ENCODE measurements at places on chromosomes 1 and 21. TPM values are rescaled to one million over a fixed set of nuclear protein-coding genes. Genes with fewer than 3 reads are reported as not detected.

DNA sequence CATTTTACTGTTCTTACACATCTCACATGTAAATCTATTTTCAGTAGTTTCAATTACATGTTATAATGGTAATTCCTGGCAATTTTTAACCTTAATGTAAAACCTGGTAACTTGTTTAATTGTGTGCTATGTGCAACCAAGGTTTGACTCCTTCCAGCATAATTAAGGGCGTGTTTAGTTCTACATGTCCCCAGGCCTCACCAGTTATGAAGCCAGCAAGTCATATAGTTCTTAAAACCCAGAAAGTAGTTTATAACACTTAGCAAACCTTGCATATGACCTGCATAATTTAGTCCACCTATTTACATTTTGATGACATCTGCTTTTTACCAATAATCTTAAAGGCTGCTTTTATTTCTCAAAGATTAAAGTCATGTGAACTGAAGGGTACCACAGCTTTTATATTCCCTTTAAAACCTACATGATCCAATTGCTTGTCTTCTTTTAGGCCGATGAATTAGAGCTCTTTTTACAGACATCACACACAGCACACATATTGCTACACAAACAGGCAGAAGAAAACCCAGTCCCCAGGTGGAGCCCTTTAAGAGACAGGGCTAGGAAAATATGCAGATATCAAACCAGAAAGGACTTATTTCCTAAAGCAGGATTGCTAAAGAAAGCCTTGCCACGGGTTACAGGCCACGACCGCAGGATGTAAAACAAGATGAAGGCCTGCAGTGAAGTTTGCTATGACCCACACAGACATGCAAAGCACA is 23.2 kb upstream of the SYCP1 start:
- H3K4me3 ChIP-seq = no peak overlapping the region
- no peaks in the 10 kb centered on the region for H3K36me3 ChIP-seq
- H3K4me1 ChIP-seq = no peaks in the 10 kb centered on the region

DNA sequence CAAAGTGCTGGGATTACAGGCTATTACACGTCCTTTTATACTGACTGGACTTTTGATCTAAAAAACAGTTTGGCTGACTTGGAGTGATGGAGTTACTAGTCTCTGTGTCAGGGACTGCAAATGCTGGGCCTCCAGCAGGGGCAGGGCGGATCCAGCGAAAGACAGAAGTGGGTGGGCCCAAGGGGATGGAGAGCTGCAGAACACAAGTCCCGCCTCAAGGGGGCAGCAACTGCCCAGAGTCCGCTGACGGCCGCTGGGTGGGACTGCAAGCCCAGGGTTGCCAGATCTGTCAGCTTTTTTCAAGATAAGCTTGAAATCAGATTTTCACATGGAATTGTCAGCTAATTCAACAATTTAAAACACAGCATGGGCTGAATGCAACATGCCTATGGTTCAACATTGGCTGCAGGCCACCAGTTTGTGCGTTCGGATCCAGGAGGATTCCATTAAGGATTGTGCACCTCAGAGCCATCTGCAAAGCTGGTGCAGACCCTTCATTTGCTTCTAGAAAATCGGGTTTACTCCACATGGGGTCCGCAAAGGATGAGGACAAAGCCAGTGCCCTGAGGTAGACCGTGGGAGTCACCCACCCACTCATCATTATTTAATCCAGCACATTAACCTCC is 10.7 kb downstream of the STMN1 start:
- H3K27ac ChIP-seq = no peak overlapping the region
- H3K36me3 ChIP-seq = no peaks in the 10 kb centered on the region
- DNase-seq = peak; percentile 90

DNA sequence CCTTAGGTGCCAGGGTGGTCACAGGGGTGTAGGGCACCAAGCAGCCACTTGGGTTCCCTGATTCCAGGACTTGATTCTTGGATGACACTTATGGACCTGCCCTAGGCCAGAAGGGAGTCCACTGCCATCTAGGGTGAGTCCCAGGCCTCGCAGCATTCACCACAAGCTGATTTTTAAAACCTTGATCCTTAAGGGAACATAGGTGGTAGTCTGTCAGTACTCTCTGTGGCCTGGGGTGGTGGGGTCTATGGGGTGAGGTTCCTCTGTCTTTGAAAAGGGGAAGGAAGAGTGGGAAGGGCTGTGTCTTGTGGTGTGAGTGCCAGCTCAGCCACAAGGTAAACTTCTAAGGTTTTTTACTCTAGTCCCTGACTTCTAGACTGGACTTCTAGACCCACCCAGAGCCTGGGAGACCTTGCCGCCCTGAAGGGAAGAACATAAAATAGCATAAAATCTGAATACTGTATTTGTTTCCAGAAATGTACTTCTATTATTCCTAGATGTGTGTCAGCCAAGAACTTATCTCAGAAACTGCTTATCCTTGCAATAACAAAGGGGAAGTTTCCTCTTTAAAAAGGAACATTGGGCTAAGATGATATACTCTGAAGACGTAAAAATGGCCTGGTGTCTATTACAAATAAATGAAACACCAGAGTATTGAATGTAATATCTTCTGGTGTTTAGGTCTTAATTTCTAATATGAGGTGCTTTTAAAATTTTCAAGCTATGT is 757.3 kb downstream of the LTN1 start:
- H3K36me3 ChIP-seq = no peaks in the 10 kb centered on the region
- H3K27me3 ChIP-seq = no peaks in the 10 kb centered on the region
- H3K27ac ChIP-seq = no peak overlapping the region
- no peaks in the 10 kb centered on the region for H3K4me1 ChIP-seq

DNA sequence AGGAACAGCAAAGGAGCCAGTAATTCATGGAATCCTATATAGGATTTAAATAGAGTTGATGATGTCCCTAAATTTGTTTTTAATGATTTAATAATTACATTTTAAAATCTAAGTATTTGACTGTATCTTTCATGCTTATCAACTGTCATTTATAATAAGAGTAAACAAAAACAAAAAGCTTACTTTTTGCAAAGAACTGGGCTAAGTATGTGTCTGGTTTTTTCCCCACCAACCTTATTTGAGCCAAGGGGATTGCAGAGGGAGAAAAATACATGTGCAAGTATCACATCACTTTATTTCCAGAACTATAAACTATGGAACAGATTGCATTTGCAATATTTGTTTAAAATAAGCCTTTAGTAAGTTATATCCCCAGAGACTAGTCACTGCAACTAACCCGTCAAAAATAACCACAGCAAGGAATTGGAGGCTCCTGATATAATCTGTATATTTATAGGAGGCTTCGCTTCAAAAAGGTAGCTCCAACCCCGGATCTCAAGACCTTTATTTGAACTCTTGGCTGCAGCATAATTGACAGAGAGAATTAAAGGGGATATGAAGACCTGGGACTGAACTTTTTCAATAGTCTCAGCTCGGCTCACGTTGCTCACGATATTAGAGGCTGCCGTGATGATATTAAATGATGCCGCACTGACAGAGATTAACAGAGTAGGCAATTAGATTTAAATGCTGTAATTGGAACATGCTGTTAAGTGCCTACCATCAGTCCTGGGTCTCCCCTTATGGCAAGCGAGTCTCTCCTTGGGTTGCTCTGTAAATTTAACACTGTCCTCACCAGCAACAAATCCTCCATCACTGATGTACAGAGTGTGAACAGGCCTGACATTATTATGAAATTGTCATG is 329.1 kb upstream of the NFIA start:
- DNase-seq = no peak
- H3K27me3 ChIP-seq = no peaks in the 10 kb centered on the region
- H3K36me3 ChIP-seq = no peaks in the 10 kb centered on the region
- no peaks in the 10 kb centered on the region for H3K4me1 ChIP-seq
- H3K27ac ChIP-seq = no peak overlapping the region
- H3K4me3 ChIP-seq = no peak overlapping the region

GRCh38 chr1:84493747-84494146 is 12.4 kb upstream of the SPATA1 start:
- no peak overlapping the region for H3K27ac ChIP-seq
- DNase-seq = no peak
- peaks cover 8% of the 10 kb centered on the region for H3K36me3 ChIP-seq
- H3K4me3 ChIP-seq = no peak overlapping the region

DNA sequence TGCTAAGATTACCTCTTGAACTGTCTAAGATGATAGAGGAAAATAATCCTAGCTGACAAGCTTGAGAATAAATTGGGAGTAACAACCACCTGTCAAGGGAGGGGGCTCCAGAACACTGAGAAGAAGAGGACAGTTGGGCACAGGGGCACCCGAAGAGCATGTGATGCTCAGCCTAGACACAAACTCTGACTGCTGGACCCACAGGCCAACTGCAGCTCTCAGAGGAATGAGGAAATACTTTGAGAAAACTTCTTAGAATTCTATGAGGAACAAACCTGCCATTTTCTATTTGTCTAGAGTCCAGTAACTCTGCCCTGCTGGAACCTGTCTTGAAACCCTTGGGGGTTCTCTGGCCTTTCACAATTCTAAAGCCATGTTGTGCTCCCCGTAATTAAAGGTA is 124.1 kb upstream of the KCNK2 start:
- no peaks in the 10 kb centered on the region for H3K36me3 ChIP-seq
- no peak overlapping the region for H3K4me3 ChIP-seq
- H3K27me3 ChIP-seq = no peaks in the 10 kb centered on the region
- H3K4me1 ChIP-seq = no peaks in the 10 kb centered on the region
- no peak for DNase-seq
- H3K27ac ChIP-seq = no peak overlapping the region

- H3K36me3 ChIP-seq = no peaks in the 10 kb centered on the region
- H3K4me1 ChIP-seq = peaks cover 19% of the 10 kb centered on the region
- H3K4me3 ChIP-seq = no peak overlapping the region
- no peaks in the 10 kb centered on the region for H3K27me3 ChIP-seq
Measured at GRCh38 chr1:1847890-1848289, 43.0 kb downstream of the GNB1 start.

DNA sequence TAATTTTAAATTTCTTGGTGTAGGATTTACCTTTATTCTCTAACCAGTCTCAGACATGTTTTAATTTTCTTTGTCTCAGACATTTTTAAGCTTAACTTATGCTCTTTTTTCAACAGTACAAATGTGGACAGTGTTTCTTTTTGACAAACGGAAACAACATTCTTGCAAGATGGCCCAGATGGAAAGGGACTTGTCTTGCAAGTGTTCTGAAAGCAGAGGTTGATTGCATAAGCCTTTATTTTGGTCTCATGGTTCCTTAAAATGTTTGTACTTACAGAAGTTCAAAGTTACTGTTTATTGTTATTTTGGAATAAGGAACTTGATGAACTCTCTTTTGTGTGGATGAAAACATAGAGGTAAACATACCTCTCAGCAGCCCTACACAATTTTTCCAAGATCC is 22.9 kb downstream of the SMAP2 start:
- H3K36me3 ChIP-seq = no peaks in the 10 kb centered on the region
- no peaks in the 10 kb centered on the region for H3K27me3 ChIP-seq
- H3K4me3 ChIP-seq = no peak overlapping the region
- no peaks in the 10 kb centered on the region for H3K4me1 ChIP-seq
- DNase-seq = no peak

- DNase-seq = no peak
- H3K4me3 ChIP-seq = no peak overlapping the region
- H3K27ac ChIP-seq = no peak overlapping the region
- H3K27me3 ChIP-seq = no peaks in the 10 kb centered on the region
- H3K4me1 ChIP-seq = peaks cover 8% of the 10 kb centered on the region
Measured at GRCh38 chr1:161137881-161138280, 5.4 kb upstream of the DEDD start.

DNA sequence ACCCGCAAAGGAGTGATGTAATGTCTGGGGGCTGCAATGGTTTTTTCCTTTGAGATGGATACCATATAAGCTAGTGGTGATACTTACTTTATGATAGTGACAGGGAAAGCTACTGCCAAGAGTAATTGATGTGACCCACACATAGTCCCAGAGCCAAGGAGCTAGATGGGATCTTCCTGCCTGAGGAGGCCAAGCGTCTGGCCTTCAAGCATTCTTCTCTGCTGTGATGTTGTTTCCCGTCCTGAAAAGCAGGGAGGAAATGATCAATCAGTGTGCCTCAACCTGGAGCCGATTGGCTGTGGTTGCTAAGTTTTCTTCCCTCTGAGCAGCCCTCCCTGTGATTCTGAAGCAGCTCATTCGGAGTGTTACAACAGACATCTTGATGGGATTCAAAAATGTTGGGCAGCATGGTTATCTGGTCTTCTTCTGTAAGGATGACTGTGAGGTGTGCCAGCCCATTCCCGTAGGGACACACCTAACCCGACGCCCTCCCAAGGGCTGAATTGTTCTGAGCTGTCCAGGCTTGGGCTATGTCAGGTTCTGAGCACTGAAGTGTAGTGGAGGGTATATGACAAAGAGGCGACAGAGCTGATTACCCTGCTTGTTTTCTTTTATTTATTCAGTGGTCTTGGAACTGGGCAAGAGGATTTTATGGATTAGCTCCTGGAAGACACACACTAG is 56.7 kb downstream of the UCK2 start:
- no peaks in the 10 kb centered on the region for H3K4me1 ChIP-seq
- no peaks in the 10 kb centered on the region for H3K36me3 ChIP-seq
- H3K4me3 ChIP-seq = no peak overlapping the region
- no peaks in the 10 kb centered on the region for H3K27me3 ChIP-seq

- H3K4me3 ChIP-seq = no peak overlapping the region
- H3K27ac ChIP-seq = no peak overlapping the region
Measured at GRCh38 chr1:64131155-64131554, 72.3 kb upstream of the UBE2U start.

DNA sequence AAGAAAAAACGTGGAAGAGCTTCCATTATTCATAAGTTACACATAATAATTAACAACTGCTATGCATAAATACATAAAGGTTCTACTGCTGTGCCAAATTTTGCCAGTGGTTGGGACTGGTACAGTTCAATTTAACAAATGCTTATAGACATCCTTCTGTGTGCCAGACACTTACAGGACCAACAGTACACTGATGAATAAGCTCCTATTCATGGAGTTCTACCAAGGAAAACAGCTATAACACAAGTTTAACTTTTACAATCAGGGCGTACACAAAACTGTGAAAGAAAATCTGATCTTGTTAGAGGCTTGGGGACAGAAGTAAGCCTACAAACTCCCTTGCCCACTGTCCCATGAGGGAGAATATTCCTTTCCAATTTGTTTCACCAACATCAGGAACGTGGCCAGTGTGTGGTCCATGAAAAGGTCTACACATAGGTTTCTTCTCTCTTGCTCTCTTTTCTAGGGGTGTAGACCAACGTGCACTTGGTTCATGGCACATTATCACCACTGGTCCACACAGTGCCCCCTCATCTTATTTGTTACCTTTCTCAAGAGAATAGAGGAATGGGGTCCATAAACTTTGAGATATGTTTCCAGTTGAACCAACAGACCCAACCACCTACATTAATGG is 10.1 kb downstream of the NRIP1 start:
- H3K4me1 ChIP-seq = peaks cover 16% of the 10 kb centered on the region
- no peak overlapping the region for H3K4me3 ChIP-seq
- no peaks in the 10 kb centered on the region for H3K27me3 ChIP-seq
- no peak for DNase-seq
- no peaks in the 10 kb centered on the region for H3K36me3 ChIP-seq
- H3K27ac ChIP-seq = peak overlapping the region; percentile 85

The FOXE3 gene
- total RNA-seq = 0.11 TPM

The PRKAB2 gene
- total RNA-seq = 22.5 TPM

The SYT14 gene
- 0.07 TPM for total RNA-seq

The TFF2 gene
- 2.5 TPM for total RNA-seq

The LCE3D gene
- total RNA-seq = not detected

Data from colonic mucosa (tissue), 4 donors.